ENCODE measurements at places on chromosomes 2 and 18.

DNA sequence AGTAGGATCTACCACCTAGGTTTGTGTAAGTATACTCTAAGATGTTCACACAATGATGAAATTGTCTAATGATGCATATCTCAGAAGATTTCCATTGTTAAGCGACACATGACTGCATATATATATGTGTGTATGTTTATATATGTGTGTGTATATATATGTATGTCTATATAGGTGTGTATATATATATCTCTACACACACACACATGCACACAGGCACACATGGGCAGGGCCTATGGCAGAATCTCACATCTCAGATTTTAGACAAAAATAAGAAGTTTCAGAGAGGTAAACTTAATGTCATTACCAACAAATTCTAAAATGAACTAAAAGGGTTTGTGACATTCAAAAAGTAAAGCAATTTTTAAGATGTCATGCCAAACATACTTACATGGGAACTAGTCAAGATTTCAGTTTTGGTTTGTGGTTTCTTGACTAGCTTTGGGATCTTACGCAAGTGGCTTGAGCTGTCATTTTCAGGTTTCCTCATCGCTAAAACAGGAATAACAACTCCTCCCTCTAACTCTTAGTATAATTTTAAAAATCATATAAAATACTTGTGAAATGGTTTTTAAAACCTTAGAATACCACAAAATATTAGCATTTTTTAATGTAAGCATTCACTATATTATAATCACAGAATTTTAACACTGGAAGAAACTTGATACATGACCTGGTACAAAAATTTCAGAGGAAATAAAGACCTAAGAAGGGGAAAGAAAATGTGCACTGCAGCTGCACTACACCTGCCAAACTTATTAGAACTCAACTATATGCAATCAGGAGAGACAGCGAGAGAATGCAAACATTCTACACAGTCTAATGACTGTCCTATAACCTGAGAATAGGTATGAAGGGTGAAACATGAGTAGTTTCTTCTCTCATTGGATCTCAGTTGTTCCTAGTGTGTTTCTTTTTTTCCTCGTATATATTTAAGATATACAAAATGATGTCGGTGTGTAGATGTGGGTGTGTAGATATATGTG lies 75.7 kb downstream of the TTC21B start:
- DNase-seq, result no peak

DNA sequence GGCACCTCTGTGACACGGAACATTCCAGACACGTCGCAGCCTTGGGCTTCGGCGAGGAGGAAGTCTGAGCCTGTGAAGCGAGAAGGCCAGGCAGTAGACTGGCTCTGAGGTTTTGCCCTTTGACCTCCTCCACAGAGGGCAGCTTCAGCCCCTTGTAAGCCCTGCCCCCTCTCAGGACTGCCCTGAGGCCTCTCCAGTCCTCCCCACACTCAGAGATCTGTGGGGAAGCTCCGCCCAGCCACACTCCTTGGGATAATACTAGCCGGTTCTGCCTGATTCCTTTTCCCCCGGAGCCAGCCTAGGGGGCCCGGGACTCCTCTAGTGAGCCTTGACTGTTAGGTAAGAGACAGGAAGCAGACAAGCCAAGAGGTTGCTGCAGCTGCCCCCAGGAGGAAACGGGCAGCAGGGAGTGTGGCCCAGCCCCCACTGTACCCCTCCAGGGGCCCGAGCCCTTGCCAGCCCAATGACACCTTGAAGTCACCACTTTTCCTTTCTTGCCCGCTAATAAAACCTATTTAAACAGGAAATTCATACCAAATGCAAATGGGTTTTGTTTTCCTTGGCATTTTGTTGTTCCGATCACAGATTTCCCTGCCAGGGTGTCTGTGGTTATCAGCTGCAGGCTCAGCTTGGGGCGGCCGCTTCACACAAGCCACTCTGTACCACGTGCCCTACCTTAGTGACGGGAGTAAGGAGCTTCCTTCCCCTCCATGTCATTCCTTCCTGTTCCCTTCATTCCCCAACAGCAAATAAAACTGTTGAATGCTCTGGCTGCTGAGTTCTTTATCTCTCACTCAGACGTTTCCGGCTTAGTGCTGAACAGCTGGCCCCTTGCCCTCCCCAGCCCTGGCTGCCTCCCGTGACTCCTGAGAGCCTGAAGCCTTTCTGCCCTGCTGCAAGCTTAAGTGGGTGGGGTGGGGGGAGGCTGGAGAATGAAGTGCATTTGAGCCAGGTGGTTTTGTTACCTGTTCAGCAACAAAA lies 124.7 kb downstream of the CABLES1 start:
- DNase-seq, result peak; percentile 53

DNA sequence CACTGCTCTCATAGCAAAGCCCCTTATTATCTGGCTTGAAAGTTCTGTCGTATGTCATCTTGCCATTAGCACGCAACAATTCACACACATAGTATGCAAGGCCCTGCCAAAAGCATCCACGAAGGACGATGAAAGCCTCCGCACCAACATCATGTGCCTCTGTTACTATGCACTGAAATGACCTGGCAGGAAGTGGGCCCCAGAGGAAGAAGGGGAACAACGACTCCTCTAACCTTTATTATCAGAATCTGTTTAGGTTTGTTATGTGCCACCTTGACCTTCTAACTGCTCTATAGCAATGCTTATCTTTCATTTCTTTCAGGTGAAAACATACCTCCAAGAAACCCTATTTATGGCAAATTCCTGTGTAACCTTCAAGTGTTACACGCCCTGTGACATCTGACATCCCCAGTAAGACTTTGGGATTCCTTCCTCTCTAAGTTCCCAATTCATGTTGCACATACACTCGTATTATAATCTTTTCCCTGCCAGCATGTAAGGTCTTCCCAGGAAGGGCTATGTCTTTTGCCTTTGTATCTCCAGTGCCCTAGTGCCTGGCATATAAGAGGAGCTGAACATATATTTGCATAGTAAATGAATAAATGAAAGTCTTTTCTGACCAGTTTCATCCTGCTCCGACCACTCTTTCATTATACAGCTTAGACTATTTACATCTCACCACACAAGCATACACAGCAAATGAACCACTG lies 7.0 kb upstream of the NDUFV2 start:
- DNase-seq, result no peak

DNA sequence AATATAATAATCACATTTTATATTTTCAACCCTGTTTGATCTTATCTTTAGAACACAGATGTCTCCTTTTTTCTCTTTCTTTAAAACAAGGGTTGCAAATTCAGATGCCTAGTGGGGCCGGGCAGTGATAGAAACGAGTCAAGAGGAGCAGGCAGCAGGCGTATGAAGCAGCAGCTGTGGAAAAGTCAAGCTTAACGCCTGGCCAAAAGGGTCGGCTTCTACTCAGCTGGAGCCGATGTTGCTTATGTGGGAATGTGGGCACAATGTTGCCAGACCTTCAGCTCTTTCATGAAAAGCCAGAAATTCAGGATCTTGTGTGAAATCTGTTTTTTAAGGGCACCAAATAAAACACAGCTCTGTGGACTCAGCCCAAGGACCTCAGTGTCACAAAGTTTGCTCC lies 642.7 kb downstream of the ARHGAP15 start:
- no peak for DNase-seq

DNA sequence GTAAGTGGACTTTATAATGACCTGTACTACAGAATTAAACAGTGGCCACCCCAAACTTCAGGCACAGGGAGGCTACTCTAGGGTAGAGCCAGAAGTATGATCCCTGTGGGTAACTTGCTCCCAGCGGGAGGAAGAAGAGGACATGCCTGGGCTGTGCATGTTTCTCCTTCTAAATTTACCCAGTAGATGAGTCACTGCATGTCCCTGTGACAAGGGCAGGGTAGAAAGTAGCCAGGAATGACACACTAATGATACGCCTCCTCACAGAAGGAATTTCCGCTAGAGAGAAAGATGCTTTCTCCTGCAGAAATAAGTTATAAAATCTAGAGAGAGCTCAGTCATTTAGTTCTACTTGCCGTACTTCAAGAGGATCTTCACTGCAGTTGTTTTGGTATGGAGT lies 7.5 kb downstream of the ACYP2 start:
- DNase-seq, result no peak

- no peak for DNase-seq
Measured at GRCh38 chr2:196482119-196483065, 157.1 kb upstream of the CCDC150 start.

DNA sequence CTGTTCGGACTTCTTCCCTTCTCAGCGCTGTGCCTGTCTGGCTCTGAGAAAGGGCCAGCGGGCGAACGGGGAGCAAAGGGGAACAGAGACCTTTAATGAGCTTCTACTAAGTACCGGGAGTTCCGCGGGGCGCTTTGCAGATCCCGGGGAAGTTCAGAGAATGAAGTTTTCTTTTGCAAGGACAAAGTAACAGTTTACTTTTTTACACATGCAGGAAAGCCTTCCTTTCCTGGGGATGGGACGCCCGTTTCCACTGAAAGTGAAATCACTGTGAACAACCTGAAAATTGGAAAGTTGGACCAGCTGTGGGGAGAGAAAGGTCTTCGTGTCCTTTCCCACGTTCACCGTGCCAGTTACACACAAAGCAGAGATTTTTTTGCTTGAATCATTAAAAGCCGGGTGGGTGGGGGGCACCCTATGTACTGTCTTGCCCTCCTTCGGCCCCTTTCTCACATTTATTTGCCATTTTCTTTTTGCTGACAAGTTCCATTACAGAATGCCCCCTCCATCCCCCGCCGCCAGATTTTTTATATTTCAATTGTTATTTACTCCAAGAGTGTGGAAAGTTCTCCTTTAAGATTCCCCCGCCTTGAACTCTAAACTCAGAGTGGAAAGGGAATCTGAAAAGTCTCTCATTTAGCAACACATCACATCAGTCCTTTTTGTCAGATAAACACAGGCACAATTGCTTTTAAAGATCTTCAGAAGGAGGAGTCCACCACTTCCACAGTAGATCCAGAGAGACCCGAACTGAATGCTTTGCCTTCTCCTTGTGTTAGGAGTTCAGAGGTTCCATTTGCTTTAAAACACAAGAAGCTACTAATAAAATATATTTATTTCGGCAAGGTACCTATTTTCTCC lies 1.1 kb upstream of the FN1 start:
- DNase-seq, result no peak

GRCh38 chr2:212949786-212950185 lies 201.6 kb downstream of the IKZF2 start:
- DNase-seq, result no peak

- no peak for DNase-seq
Measured at GRCh38 chr2:172358691-172359556, 68.5 kb upstream of the ITGA6 start.

DNA sequence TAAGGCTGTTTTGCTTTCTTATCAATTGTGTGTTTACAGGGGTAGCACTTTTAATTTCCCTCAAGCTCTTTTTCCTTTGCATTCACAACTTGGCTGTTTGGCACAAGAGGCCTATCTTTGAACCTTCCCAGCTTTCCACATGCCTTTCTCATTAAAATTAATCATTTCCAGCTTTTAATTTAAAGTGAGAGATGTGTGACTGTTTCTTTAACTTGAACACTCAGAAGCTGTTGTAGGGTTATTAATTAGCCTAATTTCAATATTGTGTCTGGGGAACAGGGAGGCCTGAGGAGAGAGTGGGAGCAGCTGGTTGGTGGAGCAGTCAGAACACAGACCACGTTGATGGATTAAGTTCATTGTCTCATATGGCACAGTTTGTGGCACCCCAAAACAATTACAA lies 4.7 kb downstream of the ASB1 start:
- DNase-seq, result no peak

- DNase-seq, result no peak
Measured at GRCh38 chr2:85589982-85590791, 5.4 kb upstream of the RNF181 start.

DNA sequence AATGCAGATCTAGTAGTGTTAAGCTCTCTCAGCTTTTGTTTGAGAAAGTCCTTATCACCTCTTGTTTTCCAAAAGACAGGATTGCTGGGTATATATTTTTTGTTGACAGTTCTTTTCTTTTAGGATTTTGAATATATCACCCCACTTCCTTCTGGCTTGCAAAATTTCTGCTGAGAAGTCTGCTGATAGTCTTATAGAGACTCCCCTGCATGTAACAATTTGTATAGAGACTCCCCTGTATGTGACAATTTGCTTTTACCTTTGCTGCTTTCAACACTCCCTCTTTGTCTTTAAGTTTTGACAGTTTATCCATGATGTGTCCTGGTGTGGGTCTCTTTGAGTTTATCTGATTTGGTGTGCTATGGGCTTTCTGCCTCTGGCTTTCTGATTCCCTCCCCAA lies 115.0 kb upstream of the CCDC85A start:
- no peak for DNase-seq

GRCh38 chr2:226579519-226579918 lies 220.1 kb downstream of the IRS1 start:
- DNase-seq, result no peak

GRCh38 chr2:144477957-144478311 lies 42.0 kb downstream of the ZEB2 start:
- no peak for DNase-seq

- DNase-seq, result no peak
Measured at GRCh38 chr18:52439457-52439856, 99.5 kb downstream of the DCC start.

DNA sequence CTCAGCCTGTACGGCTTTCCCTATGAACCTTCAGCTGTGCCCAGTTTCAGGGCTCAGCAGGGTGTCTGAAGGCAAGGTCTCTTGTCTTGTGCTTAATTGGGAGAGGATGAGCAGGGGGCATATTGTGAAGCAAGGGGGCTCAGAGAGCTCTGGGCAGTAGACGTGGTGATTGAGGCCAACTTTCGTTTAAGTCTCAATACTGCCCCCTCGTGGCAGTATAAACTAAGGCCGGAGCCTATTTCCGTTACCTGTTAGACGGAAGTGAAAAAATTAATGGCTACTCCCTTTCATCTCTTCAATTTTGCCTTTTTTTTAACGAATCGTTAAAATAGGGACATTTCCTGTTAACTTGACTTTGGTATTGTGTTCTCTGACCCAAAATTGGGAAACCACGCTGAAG lies 193.4 kb downstream of the TDRD15 start:
- peak; percentile 89 for DNase-seq

- no peak for DNase-seq
Measured at GRCh38 chr18:22816266-22817176, 116.6 kb upstream of the RBBP8 start.

DNA sequence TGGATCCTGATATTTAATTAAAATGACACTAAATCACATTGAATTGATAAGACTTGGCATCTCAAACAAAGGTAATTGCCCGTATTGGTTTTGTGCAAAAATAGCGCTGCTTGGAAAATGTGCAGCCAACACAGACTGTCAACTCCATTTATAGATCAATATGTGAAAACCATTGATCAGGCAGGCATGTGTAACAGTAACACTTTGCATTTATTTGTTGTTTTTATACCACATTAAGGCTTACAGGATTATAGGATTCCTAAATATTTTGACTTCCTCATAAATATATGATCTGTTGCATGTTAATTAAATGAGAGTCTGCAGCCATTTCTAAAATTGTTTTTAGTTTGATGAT lies 30.2 kb downstream of the ARHGAP15 start:
- DNase-seq, result no peak

GRCh38 chr18:67933271-67933670 lies 416.8 kb upstream of the DSEL start:
- no peak for DNase-seq

- peak; percentile 64 for DNase-seq
Measured at GRCh38 chr18:60684843-60685513, 312.4 kb upstream of the MC4R start.

Measured in pons (tissue), 1 donor.